ENCODE measurements at places on chromosomes 3 and 15. TPM values are rescaled to one million over a fixed set of nuclear protein-coding genes. Genes with fewer than 3 reads are reported as not detected.

The GOLGA8S gene
- polyA plus RNA-seq = not detected

DNA sequence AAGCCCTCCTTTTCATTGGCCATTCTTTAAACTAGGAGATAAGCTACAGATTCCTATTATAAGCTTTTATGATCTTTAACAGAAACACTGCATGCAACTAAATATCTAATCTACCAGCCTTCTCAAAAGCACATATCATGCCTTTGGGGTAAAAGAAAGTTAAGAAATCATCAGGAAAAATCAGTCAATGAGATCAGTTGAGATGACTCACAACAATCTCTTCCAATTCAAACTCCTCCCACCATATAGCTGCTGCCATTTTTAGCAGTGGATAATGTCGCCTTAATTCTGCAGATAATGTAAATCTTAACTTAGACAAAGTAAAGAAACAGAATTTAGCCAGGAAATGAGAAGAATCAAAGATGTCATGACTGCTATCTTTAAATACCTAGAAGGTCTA is 135.2 kb upstream of the BCL6 start:
- H3K27ac ChIP-seq = no peak overlapping the region
- no peak for DNase-seq
- H3K36me3 ChIP-seq = no peaks in the 10 kb centered on the region
- H3K4me3 ChIP-seq = no peak overlapping the region
- no peaks in the 10 kb centered on the region for H3K4me1 ChIP-seq
- no peaks in the 10 kb centered on the region for H3K27me3 ChIP-seq

- peaks cover 10% of the 10 kb centered on the region for H3K36me3 ChIP-seq
- peak overlapping the region; percentile 62 for H3K4me3 ChIP-seq
- no peaks in the 10 kb centered on the region for H3K27me3 ChIP-seq
- H3K27ac ChIP-seq = peak overlapping the region; percentile 55
- peak; percentile 5 for DNase-seq
- peaks cover 27% of the 10 kb centered on the region for H3K4me1 ChIP-seq
Observed at GRCh38 chr15:29089731-29090616, 179.6 kb downstream of the NSMCE3 start.

- H3K4me1 ChIP-seq = peaks cover 8% of the 10 kb centered on the region
- no peak overlapping the region for H3K4me3 ChIP-seq
- no peaks in the 10 kb centered on the region for H3K27me3 ChIP-seq
- peaks cover 10% of the 10 kb centered on the region for H3K36me3 ChIP-seq
Observed at GRCh38 chr3:51568036-51568435, 29.5 kb downstream of the RAD54L2 start.

DNA sequence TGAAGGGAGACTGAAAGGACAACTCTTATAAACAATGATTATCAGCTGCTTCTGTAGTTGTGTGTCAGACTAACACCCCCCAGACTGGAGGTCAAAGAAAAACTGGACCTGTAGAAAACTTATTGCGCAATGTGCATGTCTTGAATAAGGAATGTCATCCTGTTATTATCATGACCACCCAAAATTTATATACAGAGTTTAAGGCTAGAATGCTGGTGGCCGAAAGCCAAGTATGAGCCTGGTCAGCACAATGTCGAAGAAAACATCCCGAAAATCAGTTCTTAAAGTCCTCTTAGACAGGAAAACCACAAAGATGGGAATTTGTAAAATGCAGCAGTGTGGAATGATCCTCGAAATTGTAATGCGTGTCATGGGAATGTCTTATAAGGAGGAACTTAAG is 29.3 kb downstream of the RFTN1 start:
- peak overlapping the region; percentile 49 for H3K27ac ChIP-seq
- H3K4me1 ChIP-seq = peaks cover 66% of the 10 kb centered on the region
- peaks cover 25% of the 10 kb centered on the region for H3K36me3 ChIP-seq
- DNase-seq = no peak
- no peak overlapping the region for H3K4me3 ChIP-seq
- H3K27me3 ChIP-seq = no peaks in the 10 kb centered on the region

DNA sequence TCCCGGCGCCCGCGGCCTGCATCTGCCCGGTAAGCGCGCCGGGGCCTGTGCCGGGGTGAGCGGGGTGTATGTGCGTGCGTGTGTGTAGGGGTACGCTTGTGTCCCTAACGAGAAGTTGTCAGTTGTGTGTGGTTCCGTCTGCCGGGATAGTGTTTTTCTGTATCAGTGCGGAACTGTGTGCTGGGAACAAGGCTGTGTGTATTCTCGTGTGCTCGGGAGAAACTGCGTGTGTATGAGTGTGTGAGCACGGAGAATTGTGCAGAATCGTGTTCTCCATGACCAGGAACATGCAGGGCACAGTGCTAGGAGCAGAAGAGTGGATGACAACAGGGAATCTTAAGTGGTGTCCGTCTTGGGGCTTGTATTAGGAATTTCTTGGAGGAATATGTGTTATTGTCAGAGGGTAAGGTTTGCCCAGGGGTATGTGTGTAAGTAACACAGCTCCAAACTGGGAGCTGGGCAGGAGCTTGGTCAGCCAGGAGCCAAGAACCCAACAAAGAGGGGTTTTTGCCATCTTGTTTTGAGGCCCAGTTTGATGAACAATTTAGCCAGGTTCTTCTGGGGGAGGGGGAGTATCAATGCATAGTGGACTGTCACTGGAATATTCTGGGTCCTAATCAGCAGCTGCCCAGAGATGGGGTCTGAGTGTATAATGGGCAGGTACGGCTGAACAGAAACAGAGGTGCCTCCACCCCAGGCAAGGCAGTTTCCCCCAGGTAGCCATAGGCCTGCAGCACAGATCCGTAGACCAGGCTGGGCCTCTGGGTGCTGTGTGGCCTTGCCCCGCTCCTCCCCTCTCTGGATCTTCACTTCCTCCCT is 2.1 kb downstream of the ISL2 start:
- peaks cover 60% of the 10 kb centered on the region for H3K4me1 ChIP-seq
- peaks cover 84% of the 10 kb centered on the region for H3K27me3 ChIP-seq
- no peak for DNase-seq
- H3K4me3 ChIP-seq = peak overlapping the region; percentile 67
- H3K27ac ChIP-seq = no peak overlapping the region

DNA sequence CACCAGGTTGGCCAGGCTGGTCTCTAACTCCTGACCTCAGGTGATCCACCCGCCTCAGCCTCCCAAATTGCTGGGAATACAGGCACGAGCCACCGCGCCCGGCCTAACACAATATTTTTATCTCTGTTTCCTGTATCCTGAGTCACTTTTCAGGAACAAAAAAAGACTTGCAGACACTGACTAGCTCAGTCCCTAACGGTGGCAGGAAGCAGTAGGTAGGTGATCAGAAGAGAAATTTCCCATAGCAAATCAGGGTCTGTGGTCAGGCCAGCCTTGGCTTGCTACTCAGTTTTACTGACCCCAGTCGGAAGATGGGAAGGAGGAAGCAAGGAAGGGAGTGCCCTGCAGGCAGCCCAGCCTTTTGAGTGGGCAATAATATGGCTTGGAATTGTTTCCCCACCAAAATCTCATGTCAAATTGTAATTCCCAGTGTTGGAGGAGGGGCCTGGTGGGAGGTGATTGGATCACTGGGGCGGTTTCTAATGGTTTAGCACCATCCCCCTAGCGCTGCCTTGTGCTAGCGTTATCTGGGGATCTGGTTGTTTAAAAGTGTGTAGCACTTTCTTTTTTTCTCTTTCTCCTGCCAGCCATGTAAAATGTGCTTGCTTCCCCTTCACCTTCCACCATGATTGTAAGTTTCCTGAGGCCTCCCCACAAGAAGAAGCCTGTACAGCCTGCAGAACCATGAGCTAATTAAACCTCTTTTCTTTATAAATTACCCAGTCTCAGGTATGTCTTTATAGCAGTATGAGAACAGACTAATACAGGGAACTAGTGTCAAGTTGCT is 19.5 kb upstream of the CDCP1 start:
- H3K27ac ChIP-seq = no peak overlapping the region
- H3K4me3 ChIP-seq = no peak overlapping the region
- peaks cover 19% of the 10 kb centered on the region for H3K4me1 ChIP-seq
- H3K36me3 ChIP-seq = no peaks in the 10 kb centered on the region

DNA sequence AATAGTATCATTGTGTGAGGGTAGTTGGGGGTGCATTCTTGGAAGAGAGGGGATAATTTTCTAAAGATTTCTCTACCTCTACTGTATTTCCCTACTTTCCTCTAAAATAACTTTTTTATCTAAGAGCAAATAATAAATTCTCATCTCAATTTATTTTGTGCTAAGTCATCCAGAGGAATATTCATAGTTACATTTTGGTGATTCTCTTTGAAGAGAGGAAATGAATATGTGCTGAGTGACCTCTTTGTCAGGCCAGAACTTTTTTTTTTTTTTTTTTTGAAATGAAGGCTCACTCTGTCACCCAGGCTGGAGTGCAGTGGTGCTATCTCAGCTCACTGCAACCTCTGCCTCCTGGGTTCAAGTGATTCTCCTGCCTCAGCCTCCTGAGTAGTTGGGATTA is 15.1 kb upstream of the CCDC80 start:
- H3K27me3 ChIP-seq = no peaks in the 10 kb centered on the region
- H3K27ac ChIP-seq = no peak overlapping the region
- H3K36me3 ChIP-seq = no peaks in the 10 kb centered on the region
- H3K4me1 ChIP-seq = no peaks in the 10 kb centered on the region

All from naive thymus-derived CD8-positive, alpha-beta T cell (primary cell).